Glomerular endothelial cell (primary cell): ENCODE measurements at places on chromosomes 3 and 15. TPM values are rescaled to one million over a fixed set of nuclear protein-coding genes. Genes with fewer than 3 reads are reported as not detected.

Gene CHRNA7
- total RNA-seq, result 2.3 and 4.8 TPM in 2 replicates

DNA sequence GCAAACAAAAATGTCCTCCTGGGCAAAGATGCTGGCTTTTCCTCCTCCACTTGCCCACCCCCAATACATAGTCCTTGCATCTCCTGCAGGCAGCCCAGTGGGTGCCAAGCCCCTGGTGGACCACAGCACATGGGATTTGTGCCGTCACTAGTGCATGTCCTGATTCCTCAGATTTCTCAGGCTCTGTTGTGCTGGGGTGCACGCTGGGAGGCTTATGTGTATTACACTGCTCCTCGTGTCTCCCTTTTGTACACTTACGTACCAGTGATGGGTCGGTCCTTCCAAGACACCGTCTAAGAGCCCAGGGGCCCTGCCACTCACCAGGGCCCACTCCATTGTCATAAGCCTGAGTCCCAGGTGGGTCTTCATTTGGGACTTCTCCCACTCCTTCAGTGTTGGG is 70.1 kb downstream of the PLXNA1 start:
- DNase-seq, result no peak

- no peak for DNase-seq
These were observed 7.0 kb downstream of the MAPKAPK3 start for GRCh38 chr3:50623840-50624474.

- DNase-seq, result no peak
These were observed 150.8 kb upstream of the KCNMB2 start for GRCh38 chr3:178385280-178385952.

- no peak for DNase-seq
These were observed 88.2 kb downstream of the FBN1 start for GRCh38 chr15:48557335-48557734.

DNA sequence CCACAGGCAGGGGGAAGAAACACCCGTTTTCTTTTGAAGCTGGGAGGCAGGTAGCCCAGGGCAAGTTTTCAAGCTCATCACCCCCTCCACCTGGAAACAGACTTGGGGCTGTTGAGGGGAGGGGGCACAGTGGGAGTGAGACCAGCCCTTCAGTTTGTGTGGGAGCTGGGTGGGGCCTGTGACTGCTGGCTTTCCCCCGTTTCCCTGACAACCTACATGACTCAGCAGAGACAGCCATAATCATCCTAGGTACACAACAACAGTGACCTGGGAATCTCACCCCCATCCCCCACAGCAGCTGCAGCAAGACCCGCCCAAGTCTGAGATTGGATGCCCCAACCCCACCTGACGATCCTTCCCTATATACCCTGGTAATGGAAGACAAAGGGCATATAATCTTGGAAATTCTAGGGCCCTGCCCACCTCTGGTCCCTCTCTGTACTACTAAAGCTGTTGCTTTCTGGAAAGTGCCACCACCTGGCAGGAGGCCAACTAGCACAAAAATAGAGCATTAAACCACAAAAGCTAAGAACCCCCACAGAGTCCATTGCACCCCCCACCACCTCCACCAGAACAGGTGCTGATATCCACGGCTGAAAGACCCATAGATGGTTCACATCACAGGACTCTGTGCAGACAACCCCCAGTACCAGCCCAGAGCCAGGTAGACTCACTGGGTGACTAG is 422.2 kb upstream of the SGO1 start:
- no peak for DNase-seq

Gene OR5AC2
- not detected in 2 replicates for total RNA-seq

DNA sequence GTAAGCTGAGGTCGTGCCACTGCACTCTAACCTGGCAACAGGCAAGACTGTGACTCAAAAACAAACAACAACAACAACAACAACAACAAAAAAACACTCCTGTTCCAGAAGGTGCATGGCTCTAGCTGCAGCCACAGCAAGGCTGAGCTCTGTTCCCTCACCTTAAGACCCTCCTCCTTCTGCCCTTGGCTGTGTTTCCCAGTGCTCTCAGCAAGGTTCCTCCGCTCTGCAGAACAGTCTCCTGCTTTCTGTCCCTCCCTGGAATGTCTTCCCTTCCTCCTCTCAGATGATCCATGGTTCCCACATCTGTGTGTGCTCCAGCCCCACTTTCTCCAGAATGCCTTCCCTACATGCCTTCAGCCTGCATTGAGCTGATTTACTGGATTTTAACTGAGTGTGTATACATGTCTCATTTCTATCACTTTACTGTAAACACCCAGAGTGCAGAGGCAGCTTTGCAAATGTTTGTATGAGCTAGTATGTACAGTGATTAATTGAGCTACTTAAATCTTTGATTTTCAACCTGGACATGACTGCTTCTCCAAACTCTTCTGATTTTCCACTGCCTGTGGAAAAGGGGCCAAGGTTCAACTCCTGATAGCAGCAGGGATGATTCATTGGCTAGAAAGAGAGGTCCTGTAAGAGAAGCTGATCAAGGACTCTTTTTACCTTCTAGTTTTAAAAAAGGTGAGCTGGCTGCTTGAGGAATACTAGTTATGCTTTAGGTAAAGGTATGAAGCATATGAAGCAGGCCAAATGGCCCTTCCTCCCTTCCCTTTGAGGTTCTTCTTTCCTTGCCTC is 14.7 kb downstream of the ANKUB1 start:
- DNase-seq, result no peak

DNA sequence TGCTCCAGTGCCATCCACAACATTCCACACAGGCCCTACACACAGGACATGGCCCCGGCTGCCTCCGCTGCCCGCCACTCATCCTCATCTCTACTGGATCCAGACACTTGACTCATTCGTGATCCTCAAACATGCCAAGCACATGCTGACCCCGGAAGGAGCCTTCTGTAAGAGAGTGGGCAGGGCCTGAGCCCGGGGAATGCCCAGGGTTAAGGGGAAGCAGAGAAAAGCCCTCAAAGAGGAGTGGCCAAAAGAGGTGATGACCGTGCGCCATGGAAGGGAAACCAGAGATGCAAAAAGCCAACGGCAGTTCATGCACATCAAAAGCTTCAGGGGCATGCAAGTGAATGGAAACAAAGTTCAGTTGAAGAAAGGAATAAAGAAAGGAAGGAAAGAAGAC is 46.1 kb downstream of the RFTN1 start:
- DNase-seq, result no peak

Gene ZMAT3
- total RNA-seq, result 64.3 and 70.1 TPM in 2 replicates

DNA sequence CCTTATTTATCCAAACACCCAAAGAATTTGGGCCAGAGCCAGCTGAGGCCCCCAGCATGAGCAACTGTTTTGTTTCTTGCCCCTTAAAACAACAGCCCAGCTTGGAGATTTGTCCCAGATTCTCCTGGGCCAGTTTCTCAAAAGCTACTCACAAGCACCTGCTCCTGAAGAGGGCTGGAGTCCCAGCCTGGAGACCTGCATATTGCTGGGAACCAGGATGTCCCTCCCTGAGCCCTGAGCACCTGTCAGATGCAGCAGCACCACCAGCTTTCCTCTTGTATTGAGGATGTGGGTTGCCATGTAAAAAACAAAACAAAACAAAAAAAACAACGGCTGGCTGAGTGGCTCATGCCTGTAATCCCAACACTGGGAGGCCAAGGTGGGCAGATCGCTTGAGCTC is 7.0 kb upstream of the RFT1 start:
- no peak for DNase-seq

DNA sequence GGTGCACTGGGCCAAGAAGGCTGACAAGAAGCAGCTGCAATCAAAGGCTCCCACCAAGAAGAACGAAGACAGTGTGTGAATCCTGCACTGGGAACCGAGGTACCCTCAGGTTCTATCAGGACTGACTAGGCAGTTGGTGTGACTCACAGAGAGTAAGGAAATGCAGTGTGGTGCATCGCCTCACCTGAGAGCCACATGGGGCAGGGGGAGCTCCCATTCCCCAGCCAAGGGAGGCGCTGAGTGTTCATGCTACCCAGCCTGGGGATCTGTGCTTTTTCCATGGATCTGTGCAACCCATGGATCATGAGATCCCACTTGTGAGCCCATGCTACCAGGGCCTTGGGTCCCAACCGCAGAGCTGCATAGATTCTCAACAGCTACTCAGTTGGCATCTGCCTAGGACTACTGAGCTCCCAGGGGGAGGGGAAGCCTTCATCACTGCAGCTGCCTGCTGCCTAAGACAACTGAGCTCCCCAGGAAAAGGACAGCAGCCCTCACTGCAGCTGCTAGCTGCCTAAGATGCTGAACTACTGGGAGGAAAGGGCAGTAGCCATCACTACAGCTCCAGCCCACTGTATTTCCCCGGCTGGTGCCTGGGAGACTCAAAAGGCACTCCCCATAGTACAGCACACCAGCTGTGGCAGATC is 6.9 kb upstream of the PLSCR2 start:
- no peak for DNase-seq

Gene SH3BP5
- total RNA-seq, result 204 and 219 TPM in 2 replicates

DNA sequence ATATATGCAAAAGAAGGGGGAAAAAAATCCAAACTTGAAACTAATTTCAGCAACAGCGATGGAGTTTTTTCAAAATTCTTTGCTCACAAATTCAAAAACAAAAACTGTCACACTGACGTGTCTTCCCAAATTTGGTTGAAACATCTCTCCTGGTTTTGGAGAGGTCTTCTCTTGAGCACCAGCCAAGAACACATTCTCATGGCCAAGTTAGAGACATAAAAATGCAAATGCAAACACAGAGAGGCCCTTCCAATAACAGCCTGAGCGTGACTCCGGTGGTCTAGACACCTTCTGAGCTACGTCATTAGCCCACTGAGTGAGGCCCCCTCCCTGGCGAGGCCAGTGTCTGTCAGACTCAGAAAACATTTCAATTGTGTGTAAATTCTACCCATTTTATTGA is 436.0 kb upstream of the PROK2 start:
- no peak for DNase-seq

GRCh38 chr3:155241579-155241978 is 51.9 kb downstream of the STRIT1 start:
- no peak for DNase-seq

Gene LEKR1
- total RNA-seq, result 0.34 TPM in 1 of 2 replicates, not detected in the other

Gene GPR149
- not detected in 2 replicates for total RNA-seq

Gene CDHR4
- total RNA-seq, result not detected in 2 replicates

DNA sequence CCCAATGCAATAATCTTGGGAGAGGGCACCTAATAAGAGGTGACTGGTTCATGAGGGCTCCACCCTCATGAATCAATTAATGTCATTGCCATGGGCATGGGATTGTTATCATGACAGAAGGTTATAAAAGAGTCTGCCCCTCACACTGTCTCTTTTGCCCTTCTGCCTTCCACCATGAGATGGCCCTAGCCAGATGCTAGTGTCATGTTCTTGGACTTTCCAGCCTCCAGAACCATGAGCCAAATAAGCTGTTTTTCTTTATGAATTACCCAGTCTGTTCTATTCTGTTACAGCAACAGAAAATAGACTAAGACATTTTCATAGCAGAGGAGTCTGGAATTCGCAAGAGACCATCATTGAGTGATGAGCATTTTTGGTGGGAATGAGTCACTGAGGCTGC is 16.0 kb upstream of the RAD18 start:
- DNase-seq, result no peak

GRCh38 chr3:8488877-8489276 is 12.7 kb upstream of the LMCD1 start:
- DNase-seq, result no peak

DNA sequence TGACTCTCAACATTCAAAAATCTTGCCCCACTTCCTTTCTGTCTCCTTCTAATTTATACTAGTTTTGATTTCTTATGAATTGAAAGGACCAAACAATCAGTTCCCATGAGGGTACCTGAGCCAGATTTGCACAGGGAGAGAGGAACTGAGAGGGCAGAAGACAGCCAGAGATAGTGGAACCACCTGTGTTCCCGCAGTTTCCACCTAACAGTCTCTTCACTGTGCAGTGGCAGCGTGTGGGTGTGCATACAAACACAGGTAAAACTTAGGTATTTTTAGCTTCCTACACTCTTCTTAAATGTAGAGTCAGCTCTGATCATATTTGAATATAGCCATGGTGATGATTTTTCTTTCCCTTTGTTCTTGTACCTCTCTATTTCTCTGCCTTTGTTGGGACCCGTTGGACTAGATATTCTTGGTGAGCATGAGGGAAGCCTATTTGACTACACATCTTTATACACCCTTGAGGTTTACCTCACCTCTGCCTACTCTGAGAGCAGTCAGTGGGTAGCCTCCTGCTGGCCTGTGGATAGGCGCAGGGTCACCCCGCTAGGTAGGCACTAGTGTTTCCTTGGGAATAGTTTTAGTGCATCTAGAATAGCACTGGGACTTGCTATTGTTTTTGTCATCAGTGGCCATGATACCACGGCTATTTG is 58.8 kb downstream of the MAP3K13 start:
- no peak for DNase-seq

DNA sequence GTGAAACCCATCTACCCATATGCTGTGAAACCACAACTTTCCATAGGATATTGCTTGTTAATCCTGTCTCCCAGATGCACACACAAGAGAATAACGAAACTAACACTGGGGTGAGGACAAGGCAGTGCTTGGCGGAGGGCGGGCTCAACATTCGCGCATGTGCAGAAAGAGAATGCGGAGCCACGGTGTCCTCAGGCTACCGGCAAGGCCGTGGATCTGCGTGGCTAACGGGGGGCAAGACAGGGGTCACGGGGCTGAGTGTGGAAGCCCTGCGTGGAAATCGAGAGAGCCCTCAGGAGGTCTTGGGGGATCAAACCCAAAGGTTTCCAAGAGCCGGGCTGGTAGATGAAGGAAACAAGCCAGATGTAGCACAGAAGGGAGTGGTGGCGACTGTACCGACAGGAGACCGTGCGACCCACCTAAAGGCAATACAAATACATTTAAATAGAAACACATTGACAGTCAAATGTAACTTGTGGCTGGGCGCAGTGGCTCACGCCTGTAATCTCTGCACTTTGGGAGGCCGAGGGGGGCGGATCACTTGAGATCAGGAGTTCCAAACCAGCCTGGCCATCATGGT is 48.5 kb upstream of the TRA2B start:
- no peak for DNase-seq

Gene CP
- 0.53 TPM in 1 of 2 replicates, not detected in the other for total RNA-seq

DNA sequence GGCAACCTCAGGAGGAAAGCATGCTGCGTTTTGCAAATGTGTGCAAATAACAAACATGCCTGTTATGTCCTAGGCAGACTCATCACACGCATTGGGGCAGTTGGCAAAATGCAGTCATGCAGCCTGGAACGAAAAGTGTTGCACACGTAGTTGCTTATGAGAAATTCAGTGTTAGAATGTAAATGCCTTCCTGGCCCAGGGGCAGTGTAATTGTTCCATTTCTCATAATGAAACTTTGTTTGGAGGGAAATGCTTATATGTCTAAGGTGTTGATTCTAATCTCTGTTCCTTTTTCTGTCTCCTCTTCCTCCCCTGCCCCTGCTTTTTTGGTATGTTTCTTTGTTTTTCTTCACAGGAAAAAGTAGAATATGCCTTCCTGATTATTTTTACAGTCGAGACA is 156.0 kb downstream of the CACNA1D start:
- no peak for DNase-seq

Gene RTP4
- total RNA-seq, result 0.78 and 4.6 TPM in 2 replicates

Gene SPESP1
- total RNA-seq, result 0.92 and 1.5 TPM in 2 replicates

- no peak for DNase-seq
These were observed 97.4 kb downstream of the TMCC1 start for GRCh38 chr3:129796146-129796545.
